HS-5 (cell line): ENCODE measurements at places on chromosomes 12 and 14.

DNA sequence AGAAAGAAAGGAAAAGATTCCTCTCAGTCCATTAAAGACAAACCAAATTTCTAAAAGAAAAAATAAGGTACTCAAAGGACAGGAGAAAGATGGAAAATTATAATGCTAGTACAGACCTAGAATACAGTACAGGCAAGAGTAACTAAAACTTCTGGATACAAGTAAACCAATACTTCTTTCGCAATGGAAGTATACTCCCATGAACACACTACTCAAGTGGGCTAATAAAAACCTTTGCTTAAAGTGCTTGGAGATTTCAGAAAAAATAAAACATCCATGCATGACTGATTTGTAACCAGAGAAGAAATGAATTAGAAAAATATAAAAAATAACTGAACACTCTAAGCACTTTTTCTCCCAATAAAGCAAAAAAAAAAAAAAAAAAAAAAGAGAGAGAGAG, 3.5 kb downstream of the ZBTB25 start:
- DNase-seq: no peak

- no peak for DNase-seq
Observed at GRCh38 chr12:75720812-75721641, 209.6 kb upstream of the KRR1 start.

- peak; percentile 70 for DNase-seq
Observed at GRCh38 chr12:26786865-26787514, 46.0 kb downstream of the ITPR2 start.

DNA sequence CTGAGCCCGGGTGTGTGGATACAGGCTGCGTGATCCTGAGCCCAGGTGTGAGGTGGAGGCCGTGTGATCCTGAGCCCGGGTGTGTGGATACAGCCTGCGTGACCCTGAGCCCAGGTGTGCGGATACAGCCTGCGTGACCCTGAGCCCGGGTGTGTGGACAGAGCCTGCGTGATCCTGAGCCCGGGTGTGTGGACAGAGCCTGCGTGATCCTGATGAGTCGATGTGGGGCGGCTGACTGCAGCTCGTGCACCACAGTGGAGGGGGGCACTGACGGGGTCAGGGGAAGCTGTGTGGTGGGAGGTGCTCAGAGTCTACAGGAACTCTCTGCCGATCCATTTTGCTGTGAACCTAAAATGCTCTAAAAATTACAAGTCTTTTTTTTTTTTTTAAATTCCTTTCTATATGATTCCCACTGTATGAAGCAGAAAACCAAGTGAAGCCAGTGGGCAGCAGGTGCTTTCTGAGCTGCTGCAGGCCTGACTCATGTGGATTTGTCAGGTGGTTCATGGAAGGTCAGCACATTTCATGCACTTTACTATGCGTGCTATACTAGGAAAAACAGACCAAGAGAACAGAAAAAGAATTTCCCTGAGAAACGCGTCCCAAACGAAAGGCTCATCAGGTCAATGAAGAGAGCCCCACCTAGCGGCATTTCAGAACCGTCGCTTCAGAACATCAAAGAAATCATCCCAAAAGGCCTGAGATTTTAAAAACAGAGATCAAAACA, 19.3 kb downstream of the BRF1 start:
- DNase-seq: no peak

DNA sequence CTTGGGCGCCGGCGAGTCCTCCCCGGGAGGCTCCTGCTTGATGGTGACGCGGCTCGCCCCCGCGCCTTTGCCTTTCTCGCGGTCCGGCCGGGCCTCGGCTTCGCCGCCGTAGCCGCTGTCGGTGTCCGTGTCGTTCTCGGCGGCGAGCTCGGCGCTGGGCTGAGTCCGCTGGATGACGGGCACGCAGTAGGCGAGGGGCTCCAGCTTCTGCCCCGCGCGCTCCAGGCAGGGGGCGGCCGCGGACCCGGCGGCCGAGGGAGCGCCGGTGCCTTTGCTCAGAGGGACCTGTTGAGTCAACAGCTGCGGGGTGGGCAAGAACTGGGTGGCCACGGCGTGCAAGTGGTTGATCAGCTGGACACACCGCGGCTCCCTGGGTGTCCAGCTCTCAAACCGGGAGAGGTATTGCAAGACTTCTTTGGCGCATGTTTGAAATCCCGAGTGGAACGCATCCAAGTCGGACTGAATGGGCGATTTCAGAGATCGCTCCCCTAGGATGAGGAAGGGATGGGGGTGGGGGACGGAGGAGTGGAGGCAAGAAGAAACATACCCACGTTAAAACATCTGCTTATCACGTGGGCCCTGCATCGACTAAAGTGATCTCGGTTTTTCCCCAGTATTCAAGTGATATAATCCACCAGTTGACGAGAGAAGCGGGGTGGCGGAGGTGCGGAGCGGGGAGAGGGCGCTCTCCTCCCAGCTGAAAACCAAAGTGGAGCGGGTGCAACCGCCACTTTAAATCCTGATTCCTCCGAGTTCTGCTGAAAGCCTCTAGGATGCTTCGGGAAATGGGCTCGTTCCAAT, 2.0 kb downstream of the BHLHE41 start:
- DNase-seq: no peak

- no peak for DNase-seq
Observed at GRCh38 chr12:27330846-27331245, 1.8 kb upstream of the BMAL2 start.

DNA sequence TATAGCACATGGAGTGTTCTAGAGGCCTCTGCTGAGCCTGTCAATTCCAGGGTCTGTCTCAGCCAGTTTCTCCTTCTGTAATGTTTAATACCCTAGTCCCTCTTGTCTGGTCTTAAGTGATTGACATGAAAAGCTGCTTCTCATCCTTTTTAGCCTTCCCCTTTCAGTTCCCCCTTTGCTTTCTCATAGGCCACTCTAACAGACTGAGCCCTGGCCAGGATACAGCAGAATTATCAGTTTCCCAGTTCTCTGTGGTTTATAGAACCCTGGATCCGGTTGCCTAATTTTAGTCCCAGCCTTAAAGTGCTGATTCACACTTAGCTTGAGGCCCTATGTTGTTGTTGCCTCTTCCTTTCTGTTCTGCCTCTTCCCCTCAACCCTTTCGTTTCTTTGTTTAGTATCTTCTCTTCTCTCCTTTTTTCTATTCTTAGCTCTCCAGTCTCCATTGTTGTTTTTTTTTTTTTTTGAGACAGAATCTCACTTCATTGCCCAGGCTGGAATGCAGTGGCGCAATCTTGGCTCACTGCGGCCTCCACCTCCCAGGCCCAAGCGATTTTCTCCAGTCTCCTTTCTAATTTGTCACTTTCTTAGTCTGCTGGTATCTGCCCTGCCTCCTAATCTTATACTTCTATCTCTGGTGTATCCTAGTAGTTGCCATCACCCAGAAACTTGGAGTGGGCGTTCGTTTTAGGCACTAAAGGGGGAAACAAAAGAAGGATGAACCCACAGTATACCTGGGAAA, 2.9 kb upstream of the BIN2 start:
- DNase-seq: no peak

DNA sequence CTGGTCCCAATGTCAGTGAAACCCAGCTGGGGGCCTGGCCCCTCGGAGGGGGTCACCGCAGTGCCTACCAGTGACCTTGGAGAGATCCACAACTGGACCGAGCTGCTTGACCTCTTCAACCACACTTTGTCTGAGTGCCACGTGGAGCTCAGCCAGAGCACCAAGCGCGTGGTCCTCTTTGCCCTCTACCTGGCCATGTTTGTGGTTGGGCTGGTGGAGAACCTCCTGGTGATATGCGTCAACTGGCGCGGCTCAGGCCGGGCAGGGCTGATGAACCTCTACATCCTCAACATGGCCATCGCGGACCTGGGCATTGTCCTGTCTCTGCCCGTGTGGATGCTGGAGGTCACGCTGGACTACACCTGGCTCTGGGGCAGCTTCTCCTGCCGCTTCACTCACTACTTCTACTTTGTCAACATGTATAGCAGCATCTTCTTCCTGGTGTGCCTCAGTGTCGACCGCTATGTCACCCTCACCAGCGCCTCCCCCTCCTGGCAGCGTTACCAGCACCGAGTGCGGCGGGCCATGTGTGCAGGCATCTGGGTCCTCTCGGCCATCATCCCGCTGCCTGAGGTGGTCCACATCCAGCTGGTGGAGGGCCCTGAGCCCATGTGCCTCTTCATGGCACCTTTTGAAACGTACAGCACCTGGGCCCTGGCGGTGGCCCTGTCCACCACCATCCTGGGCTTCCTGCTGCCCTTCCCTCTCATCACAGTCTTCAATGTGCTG, 11.0 kb downstream of the ZBTB39 start:
- no peak for DNase-seq

DNA sequence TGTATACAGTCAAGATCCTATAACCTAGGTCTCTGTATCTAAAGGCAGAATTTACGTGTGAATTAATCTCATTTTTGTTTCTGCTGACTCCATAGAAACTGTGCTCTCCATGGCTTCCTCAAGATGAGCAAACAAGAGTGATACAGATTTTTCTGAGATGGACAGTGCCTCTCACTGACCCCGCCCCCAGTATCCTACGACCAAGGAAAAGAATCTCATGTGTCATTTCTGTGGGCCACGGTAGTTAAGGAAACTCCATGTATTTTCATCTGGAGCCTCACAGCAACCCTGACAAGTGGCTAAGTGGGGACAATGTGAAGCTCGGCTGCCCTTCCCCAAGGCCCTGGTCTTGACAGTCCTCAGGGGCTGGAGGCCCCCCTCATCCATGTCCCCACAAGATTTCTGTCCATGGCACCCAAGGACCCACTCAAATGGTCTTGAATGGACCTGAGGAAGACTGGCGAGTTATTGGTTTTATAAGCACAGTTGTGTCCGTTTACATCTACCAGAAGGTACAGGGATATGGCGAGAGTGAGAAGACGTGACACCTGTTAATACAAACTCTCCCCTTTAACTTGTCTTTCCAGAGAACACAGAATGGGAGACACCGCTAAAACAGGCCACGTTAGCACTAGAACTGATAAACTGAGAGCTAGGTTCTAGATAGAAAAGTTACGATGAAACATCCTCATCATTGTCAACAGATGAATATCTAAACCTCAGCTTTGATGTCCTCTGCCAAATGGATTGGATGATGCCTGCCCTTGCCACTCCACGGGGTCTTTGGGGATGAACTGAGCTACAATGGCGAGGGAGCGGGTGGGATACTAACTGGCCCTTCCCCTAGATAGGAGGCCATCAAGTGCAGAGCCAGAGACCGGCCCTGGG, 108.4 kb upstream of the EGLN3 start:
- DNase-seq: no peak

DNA sequence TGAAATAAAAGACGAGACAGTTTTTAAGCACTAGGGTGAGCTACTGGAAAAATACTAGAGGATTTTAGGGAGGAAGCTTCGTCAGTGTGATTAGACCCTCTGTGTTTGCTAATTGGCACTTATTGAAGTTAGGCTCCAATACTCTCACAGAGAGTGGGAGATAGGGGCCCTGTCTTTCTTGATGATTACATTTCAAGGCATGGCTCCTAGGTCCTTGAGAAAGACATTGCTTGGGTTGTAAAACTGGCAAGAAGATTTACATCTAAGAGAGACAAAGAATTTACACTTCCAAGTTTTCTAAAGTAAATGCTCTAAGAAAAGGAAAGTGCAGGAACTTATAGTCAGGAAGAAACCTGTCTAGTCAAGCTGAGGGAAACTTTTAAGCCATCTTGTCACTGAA, 183.2 kb downstream of the C12orf50 start:
- DNase-seq: no peak

DNA sequence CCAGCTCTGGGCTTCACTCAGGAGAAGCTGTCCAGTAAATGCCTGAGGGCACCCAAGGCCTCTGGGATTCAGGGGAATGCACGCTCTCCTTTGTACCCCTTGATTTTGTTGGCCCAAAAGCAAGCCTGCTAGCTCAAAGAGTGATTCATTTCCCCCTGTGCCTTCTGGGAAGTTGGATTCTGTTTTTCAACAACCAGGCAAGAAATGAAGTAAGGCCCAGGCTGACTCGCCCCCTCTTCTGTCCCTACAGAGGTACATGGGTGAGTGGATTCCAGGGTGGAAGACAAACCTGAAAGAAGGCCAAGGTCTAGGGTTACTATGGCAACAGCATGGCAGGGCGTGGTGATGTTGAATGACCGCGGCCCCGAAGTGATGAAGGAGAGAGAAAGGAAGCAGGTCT, 9.3 kb upstream of the SERPINA5 start:
- no peak for DNase-seq

DNA sequence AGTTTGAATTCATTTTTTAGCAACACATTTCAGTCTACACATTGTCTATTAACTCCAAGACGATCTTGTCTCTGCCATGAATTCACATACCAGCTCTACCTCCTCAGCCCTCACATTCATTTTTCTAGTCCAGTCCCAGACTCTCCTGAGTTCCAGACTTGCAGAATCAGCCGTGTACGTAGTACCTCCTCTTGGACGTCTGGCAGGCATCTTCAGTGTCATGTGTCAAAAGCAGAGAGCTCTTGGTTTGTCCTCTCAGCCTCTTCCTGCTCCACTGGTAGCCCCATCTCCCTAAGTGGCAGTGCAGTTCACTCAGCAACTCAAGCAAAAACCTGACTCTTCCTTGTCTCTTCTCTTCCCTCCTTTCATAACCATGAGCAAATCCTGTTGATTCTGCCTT, 14.5 kb upstream of the TCTN2 start:
- no peak for DNase-seq

- no peak for DNase-seq
Observed at GRCh38 chr12:113186033-113186365, 478 bp downstream of the RITA1 start.

- no peak for DNase-seq
Observed at GRCh38 chr12:58541300-58541690, 379.0 kb downstream of the LRIG3 start.

GRCh38 chr12:75795125-75795524, 236.5 kb downstream of the PHLDA1 start:
- no peak for DNase-seq
